ENCODE measurements at places on chromosomes 1 and 21. TPM values are rescaled to one million over a fixed set of nuclear protein-coding genes. Genes with fewer than 3 reads are reported as not detected.

DNA sequence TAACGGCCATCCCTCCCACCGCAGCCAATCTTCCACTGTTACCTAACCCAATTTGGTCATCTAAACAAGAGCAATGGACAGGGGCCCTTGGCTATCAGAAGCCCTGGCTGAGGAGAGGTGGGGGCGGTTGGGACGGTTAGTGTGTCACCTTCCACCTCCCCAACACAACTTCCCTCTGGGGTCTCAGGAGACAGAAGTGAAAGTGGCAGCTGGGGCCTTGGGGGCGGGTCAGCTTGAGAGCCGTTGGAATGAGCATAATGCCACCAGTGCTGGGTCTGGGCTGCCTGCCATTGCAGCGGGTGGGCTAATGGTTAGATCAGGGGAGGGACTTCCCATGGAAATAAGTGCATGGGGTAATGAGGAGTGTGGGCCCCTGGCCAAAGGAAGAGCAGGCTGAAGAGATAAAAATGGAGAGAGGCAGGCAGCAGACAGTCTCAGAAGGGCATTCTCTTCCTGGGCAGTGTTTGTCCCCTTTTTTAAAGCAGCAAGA is 7.9 kb downstream of the MEF2D start:
- DNase-seq: no peak

GRCh38 chr1:1021010-1021919 is 1.3 kb downstream of the AGRN start:
- DNase-seq: no peak

GRCh38 chr1:19704247-19705113 is 39.8 kb downstream of the HTR6 start:
- peak; percentile 15 for DNase-seq

DNA sequence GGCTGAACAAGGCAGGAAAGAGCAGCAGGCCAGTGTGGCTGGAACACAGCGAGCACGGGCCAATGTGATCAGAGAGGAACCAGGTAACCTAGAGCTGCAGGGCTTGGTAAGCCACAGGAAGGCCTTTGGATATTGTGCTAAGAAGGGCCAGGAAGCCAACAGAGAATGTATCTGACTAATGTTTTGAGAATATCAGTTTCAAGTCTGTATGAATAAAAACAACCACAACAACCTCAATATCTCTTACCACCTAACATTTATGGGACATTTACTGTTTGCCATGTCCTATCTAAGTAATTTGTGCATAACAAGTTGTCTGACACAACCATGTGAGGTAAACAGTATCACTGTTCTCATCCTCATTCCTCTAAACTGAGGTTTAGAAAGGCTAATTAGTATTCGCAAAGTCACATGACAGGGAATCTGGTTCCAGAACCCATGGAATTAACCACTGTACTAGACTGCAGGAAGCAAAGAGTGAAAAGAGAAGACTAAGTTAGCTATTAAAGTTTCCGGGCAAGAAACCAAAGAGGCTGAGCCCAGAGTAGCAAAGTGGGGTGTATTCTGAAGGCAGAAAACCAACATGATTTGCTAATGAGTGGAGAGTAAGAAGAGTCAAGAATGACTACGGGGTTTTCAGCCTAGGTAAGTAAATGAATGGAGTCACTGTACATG is 38.9 kb downstream of the SPRTN start:
- DNase-seq: no peak

TLR5 gene
- polyA plus RNA-seq: 0.69 TPM

NENF gene
- polyA plus RNA-seq: 65.6 TPM

DNA sequence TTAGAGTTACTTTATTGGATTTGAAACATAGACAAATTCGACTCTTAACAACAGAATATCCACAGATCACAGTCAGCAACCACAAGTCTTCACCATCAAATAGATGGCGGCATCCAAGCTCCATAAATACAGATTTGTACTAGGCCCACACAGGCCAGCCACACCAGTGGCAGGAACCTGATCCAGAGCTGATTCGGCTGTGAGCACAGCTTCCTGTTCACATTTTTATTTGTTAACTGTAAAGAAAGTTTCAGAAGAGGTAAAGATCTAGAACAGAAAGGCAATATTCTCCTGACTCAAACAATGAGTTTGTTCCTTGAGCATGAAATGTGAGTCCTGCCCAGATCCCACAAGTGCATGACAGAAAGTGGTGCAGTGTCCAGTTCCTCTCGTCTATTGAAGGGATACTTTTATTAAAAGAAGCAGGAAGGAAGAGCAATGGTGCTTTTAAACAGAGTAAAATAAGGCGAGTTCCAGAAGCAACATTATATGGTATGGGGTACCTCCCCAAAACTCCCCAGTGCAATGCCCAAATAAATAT is 205.8 kb downstream of the SLC45A1 start:
- no peak for DNase-seq

DNA sequence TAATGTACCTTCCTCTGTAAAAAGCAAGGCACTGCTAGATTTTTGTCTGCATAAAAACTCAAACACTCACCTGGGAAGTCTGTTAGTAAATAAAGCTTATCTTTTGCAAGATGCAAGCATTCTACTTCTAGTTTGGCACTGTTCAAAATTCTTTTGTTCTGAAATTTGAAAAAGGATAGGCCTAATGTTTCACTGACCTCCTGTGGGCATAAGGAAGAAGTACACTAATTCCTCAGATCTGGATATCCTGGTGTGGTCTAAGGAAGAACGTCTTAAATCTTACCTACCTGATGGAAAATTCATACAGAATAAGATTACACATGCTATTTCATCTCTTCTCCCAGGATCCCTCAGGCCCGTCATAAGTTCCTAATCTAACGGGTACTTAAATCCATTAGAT is 93.5 kb upstream of the CAMK1G start:
- no peak for DNase-seq

SELP gene
- not detected for polyA plus RNA-seq

- no peak for DNase-seq
These were observed 417.1 kb downstream of the KIF26B start for GRCh38 chr1:245571815-245572294.

- no peak for DNase-seq
These were observed 16.9 kb downstream of the NTMT2 start for GRCh38 chr1:170162459-170163246.

GRCh38 chr1:22575532-22576149 is 12.4 kb downstream of the EPHA8 start:
- DNase-seq: no peak

LEMD1 gene
- polyA plus RNA-seq: 0.91 TPM

DNA sequence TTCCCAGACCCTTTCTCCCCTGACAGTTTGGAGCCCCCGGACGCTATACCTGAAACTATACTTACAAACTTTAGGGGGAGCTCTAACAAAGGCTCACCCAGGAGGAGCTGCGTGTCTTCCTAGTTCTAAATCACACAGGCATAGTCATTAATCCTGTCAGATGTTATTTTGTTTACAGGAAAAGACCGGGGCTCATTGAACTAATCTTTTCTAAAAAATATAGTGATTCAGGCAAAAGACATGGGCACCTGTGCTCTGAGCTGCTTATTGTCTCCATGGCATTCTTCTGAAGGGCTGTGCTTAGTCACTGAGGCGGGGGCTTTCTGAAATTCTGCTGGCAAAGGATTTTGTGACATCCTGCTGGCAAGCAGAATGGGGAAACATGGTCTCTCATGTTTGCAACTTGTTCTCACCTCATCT is 1577.0 kb downstream of the NCAM2 start:
- DNase-seq: no peak

SLC9C2 gene
- not detected for polyA plus RNA-seq

- no peak for DNase-seq
These were observed 22.7 kb downstream of the WDTC1 start for GRCh38 chr1:27257155-27257554.

IFNLR1 gene
- polyA plus RNA-seq: 2.8 TPM

DNA sequence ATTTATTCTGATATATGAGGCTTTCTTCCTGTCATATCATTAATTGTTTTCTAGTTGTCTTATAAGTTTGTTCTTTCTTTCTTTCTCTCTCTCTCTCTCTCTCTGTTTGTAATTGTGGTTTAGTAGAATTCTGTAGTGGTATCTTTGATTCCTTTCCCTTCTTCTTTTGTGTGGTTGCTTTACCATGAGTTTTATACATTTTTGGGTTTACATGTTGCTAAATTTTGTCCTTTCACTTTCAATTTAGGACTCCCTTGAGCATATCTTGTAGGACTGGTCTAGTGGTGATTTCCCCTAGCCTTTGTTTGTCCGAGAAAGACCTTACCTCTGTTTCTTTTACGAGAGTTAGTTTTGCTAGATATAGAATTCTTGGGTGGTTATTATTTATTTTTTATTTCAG is 162.3 kb upstream of the CHRM3 start:
- no peak for DNase-seq

MCOLN2 gene
- polyA plus RNA-seq: 0.12 TPM

DNA sequence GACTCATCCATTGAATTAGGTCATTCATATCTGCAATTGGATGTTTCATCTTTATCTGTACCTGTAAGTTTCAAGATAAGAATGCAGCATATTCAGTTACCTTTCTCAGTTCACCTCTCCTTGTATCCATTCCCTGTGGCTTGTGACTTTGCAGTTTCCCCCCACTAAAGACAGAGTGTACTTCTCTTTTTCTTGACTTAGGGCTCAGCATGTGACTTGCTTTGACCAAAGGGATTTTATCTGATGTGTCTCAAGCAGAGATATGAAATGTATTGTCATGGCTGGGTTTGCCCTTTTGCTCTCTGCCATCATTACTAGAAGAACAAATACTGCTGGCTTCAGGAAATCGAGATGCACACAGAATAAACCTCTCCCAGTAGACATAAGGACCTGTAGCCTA is 754.8 kb downstream of the ADGRL2 start:
- no peak for DNase-seq

GRCh38 chr1:112619518-112620376 is at the start of gene CAPZA1:
Gene CAPZA1 (plus strand): TSS chr1:112619832. CDS start chr1:112619845, 13 bp downstream.
- DNase-seq: no peak

GRCh38 chr1:230385930-230386329 is 40.2 kb downstream of the PGBD5 start:
- DNase-seq: no peak

DNA sequence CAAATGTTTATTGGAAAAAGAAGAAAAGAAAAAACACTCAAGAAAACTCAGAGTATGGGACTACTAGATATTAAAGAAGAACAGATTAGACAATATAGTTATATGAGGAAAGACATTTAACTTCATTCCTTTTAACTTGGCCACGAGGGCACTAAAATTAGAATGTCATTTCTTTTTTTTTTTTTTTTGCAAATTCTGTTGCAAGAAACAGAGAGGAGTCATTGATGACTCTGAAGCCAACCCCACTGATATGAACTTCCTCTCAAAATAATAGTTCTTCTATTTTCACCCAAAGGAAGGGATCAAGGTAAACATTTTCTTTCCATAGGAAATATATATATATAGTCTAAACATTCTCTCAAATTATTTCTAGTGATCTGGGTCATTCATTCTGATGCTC is 24.6 kb upstream of the PEX19 start:
- no peak for DNase-seq

- no peak for DNase-seq
These were observed 376 bp downstream of the SF3A3 start for GRCh38 chr1:37989361-37989930.

C1orf53 gene
- 7.0 TPM for polyA plus RNA-seq

DNM3 gene
- 2.0 TPM for polyA plus RNA-seq

DNA sequence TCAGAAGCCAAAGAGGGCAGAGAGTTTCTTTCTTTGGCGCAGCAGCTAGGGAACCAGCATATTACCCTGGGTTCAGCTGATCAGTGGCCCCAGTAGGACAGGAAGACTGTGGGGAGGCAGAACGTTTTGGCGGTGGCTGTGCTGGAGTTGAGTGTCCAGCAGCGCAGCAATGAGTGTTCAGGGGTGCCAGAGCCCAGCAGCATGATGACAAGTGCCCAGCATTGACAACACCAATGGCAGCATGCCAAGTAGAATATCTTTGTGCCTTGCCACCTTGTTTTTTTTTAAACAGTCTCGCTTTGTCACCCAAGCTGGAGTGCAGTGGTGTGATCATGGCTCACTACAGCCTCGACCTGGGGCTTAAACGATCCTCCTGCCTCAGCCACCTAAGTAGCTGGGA is 106.7 kb upstream of the CDC42BPA start:
- no peak for DNase-seq

DNA sequence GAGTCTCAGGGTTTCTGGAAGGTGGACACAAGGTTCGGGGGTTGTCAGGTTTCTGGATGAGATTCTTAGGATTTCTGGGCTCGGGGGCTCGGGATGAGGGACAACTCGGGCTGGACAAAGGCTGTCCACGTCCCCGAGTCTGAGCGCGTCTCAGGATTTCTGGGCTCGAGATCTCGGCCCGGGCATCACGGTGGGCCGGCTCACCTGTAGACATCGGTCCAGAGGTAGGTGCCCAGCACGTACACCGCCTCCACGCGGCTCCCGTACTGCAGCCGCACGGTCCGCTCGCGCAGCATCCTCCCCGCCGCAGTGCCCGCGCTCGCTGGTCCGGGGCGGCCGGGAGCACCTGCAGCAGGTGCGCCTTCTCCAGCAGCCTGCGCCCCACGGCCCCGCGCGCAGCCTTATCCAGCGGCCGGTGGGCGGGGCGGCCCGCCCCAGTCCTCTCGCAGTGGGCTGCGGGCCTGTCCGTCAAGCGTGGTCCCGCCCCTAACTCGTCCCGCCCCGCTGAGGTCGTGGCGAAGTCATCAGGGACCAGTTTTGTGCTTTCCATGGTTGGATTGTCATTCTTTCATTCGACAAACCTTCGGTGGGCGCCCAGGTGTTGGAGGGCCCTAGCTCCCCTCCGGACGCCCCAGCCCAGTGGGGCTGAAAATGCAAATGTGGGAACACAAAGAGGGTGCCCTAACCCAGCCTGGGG is at the start of gene PADI2:
TSS of gene PADI2 (minus strand) at position 376 of the 697 bp plus-strand sequence. CDS start at position 296, 80 bp downstream.
- no peak for DNase-seq

DNA sequence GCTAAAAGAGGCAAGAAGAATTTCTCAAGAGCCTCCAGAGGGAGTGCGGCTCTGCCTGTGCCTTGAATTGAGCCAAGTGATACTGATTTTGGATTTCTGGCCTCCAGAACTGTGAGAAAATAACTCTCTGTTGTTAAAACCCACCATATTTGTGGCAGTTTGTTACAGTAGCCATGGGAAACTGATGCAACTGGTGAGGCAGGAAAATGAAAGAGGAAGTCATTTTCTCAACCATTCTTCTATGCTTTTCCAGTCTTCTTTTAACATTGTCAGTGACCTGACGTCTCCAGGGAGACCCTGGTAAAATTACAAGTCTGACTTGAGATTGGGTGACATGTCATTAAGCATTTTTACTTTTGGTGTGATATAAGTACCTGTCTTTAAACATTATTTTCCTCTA is 5.8 kb downstream of the OR6P1 start:
- DNase-seq: no peak

DNA sequence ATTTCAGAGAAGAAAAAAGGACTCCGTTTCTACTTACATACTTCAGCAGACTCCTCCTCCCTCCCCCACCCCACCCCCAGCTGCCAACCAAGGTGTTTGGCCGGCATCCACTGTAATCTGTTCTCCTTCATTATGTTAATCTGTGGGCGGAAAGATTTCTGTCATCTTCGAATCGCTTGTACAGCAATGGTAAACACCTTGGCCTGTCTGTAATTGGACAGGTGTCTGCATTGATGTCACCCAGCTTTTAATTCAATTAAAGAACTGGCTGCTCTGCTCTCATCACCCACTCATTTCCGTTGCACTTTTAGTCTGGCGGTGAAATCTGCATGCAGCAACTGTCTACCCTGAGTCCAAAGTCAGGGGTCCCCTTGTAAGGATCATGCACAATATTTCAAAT is 368.6 kb downstream of the USH2A start:
- no peak for DNase-seq

GRCh38 chr1:11558871-11559590 is 80.1 kb downstream of the DISP3 start:
- peak; percentile 11 for DNase-seq

All from keratinocyte (primary cell).